ENCODE measurements at places on chromosomes 13 and 19.

- DNase-seq: no peak
Measured at GRCh38 chr13:109548374-109548773, 238.0 kb downstream of the IRS2 start.

- no peak for DNase-seq
Measured at GRCh38 chr13:71663431-71663830, 203.6 kb downstream of the DACH1 start.

GRCh38 chr13:39952249-39953233, 297.1 kb downstream of the COG6 start:
- peak; percentile 49 for DNase-seq

DNA sequence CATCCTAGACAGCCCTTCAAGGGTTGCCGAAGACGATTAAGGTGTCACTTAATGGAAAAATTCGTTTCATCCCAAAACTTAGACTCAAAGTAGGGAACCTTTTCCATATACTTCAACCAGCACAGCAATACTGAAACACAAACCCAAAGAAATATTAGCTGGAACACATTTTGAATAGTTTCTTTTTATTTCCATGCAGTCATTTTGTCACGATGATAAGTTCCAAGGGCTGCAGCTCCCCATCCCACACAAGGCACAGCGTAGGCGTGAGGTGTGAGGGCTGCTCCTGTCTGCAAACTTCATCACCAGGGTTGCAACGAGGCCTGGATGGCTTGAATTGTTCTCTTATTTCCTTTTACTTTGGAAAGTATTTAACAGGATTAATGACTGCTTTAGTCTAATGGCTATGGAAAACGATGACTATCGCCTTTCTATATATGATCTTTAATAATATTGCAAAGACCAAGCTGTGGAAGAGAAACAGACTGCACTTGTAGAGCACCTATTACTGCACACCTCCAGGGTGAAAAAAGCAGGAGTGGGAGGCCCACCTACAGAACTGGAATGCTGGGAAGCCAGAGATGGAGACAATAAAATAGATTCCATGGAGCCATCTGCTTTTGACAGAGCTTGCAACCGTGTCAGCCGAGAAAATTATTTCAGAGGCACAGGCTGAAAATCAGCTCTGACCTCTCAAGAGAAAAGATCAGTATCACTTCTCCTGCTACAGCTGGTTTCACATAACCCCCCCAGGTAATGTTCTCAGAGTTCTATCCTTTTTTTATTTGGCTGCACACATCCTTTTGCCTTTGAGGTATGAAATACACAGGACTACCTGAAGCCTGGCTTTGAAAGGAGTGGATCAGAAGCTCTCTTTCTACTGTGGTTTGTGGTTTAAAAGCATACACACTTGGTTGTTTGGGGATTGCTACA, 274.5 kb upstream of the NBEA start:
- no peak for DNase-seq

DNA sequence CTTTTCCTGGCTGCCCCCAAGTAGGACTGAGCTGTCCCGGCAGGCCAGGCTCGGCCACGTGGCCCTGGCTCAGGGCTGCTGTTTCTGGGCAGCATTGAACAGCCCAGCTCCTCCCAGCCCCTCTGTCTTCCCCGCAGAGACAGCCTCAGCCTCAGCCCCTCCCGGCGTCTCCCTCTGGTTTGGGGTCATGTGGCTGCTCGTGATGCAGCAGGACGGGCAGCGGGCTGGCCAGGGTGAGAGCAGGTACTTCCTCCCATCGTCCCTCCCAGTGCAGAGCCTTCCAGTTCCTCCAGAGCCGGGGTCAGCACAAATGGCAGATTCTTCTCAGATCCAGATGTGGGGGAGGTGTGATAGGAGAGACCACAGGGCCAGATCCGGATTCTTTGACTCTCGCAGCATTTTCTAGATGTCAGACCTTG, 114.6 kb downstream of the KDM4B start:
- DNase-seq: no peak

GRCh38 chr13:31064636-31065035, 97.1 kb downstream of the HSPH1 start:
- DNase-seq: no peak

GRCh38 chr13:93375491-93375890, 148.9 kb downstream of the GPC6 start:
- no peak for DNase-seq

DNA sequence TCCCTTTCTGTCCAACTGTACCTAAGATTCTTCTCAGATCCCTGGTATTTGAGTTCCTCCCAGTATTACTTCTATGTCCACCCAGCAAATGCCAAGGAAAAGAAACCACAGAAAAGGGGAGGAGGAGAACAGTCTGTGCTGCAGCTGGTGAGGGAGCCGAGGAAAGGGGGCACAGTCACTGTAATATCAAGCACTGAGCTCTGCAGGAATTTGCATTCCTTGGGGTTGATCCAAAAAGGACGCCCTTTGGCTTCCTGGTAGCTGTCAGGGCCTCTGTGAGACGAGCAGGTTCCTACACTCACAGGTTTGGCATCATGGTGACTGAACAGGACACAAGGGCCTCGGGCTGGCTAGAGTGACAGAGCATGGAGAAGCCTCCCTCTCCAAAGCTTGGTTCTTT, 273.4 kb downstream of the NHLRC3 start:
- no peak for DNase-seq

GRCh38 chr19:13053238-13053637, 49.4 kb downstream of the LYL1 start:
- DNase-seq: no peak

DNA sequence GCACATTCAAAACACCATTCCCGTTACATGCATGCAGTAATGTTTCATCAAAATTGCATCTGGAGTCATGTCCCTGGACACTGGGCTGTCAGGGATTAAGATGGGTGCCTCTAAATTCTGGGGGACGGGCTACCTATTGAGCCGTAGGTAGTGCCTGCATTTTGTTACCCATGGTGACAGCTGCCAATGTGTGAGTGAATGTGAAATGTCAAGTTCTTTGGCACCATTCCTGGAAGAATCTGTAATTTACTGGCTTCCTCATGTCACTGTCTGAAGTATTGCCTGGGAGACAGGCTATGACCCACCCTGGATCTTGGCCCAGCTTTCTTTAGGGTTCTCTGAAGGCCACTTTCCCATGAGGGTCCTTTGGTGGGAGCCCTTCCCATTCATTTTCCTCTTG, 266.1 kb downstream of the TSHZ3 start:
- no peak for DNase-seq

DNA sequence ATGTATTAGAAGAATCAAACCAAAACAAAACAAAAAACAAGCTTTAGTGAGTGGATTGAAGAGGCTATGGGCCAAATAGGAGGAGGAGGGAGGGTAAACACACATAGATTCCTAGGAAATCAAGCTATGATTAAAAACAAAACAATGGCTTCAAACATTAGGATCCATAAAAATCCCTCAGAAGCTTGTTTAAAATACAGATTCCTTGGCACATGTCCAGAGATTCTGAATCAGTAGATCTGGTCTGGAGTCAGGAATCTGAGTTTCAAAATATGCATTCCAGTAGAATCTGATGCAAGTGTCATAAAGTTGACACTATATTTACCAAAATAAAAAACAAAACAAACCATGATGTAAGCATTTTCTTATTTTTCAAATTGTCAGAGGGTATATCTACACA, 692.8 kb upstream of the SGCG start:
- DNase-seq: no peak

GRCh38 chr13:52385870-52386269, 20.1 kb downstream of the THSD1 start:
- DNase-seq: no peak

GRCh38 chr13:75411924-75412537, 69.9 kb downstream of the TBC1D4 start:
- no peak for DNase-seq

- no peak for DNase-seq
Measured at GRCh38 chr13:113152691-113152983, 5.8 kb upstream of the PROZ start.

DNA sequence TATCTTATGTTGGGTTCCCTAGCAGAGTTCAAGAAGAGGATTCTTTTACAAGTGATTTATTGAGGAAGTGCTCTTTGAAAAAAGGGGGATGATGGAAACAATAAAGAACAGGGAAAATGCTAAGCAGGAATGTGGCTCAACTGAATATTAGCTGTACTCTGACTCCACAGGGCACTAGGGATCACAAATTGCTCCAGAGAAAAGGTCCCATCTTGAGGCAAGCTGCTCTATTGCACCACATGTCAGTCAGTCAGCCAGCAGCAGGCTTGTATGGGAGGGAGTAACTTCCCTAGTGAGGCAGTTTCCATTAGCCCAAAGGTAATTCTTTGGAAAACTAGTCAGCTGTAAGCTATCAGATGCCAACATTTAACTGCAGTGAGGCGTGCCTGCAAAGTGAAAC, 73.3 kb upstream of the FNDC3A start:
- no peak for DNase-seq

DNA sequence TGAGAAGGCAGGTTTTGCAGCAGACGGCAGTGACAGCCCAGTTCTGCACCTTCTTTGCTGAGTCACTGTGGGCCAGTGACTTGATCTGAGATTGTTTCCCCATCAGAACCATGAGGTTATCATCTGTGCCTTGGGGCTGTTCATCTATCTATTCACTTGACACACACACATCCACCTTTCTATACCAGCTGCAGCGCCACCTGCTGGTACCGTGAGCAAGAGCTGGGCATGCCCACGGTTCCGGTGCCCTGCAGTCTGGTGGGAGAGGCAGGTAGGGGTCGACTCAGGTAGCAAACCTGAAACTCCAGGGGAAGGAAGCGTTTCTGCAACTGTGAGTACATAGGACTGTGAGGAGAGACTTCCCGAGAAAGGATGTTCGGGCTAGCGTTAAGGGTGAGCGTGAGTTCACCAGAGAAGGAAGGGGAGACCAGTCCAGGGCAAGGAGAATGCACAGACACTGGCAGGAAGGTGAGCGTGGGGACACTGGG, 7.5 kb upstream of the LIN7B start:
- DNase-seq: no peak

GRCh38 chr13:73142071-73142470, 83.3 kb downstream of the KLF5 start:
- no peak for DNase-seq

- no peak for DNase-seq
Measured at GRCh38 chr19:18735752-18736151, 52.3 kb downstream of the CRTC1 start.

GRCh38 chr13:23867027-23867491, 22.1 kb downstream of the MIPEP start:
- no peak for DNase-seq

GRCh38 chr13:41608839-41609177, 151.5 kb downstream of the RGCC start:
- DNase-seq: no peak

GRCh38 chr19:38640368-38640767, 7.1 kb upstream of the ACTN4 start:
- DNase-seq: no peak

GRCh38 chr13:66375756-66376155, 854.4 kb downstream of the PCDH9 start:
- no peak for DNase-seq

DNA sequence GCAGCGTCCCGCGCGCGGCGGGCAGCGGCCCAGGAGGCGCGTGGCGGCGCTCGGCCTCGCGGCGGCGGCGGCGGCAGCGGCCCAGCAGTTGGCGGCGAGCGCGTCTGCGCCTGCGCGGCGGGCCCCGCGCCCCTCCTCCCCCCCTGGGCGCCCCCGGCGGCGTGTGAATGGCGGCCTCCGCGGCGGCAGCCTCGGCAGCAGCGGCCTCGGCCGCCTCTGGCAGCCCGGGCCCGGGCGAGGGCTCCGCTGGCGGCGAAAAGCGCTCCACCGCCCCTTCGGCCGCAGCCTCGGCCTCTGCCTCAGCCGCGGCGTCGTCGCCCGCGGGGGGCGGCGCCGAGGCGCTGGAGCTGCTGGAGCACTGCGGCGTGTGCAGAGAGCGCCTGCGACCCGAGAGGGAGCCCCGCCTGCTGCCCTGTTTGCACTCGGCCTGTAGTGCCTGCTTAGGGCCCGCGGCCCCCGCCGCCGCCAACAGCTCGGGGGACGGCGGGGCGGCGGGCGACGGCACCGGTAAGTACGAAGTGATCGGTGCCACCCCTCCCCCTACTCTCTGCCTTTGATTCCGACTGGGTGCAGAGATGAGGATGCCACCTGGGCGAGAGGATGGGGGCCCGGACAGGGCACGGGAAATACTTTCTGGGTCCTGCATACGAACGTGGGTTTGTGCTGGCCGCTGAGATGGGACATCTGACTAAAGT, 874 bp downstream of the TRIM28 start:
- DNase-seq: no peak

DNA sequence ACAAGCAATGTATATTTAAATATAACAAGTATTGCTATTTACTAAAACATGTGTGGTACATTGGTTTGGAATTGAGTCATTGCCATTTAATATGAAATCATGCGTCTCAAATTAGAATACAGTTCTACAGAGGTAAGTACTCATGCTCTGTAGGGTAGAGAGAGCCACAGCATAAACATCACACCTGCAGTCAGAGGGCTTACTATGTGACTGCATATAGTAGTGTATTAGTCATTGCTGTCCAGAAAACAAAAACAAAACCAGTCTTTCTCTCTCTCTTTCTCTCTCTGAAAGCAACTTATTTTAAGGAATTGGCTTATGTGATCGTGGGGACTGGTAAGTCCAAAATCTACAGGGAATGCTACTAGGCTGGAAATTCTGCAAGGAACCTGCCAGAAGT, 370.3 kb downstream of the GPC5 start:
- no peak for DNase-seq

GRCh38 chr13:47146136-47146535, 249.3 kb upstream of the HTR2A start:
- DNase-seq: no peak

DNA sequence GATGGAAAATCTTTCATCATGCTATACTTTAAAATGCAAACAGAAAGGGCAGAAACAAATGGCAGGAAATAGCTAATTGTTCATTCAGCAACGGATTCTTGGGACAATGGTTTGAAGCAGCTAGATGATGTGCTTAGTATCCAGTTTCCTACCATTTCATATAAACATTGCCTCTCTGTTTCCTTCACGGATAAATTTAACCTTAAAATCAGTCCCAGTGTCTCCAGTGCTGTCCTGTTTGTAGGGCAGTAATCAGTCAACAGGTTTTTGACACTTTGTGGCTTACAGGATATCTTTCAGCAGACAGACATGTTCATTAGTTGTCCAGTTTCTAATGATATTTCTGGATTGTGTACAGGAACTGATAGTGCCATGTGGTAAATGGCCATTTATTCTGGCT, 24.7 kb upstream of the RB1 start:
- no peak for DNase-seq

DNA sequence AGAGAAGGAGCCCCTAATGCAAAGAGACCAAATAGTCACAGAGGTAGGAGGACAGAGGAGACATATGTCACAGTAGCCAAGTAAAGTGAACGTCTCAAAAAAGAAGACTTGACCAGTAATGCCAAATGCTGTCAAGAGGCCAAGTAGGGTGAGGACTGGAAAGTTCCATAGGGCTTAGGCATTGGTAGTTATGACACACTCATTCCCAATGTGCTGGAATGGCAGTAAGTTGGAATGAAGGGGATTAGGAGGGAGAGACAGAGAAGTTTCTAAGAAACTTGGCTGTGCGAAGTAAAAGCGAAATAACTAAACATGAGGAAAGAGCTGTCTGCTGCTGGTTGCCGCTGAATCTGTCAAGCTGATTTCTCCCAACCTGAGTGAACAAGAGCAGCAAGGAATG, 14.9 kb upstream of the FRY start:
- no peak for DNase-seq

Data from right renal cortex interstitium (tissue), 3 donors.